Hepatocyte (in vitro differentiated cells): ENCODE measurements at places on chromosomes 2 and 18. TPM values are rescaled to one million over a fixed set of nuclear protein-coding genes. Genes with fewer than 3 reads are reported as not detected.

DNA sequence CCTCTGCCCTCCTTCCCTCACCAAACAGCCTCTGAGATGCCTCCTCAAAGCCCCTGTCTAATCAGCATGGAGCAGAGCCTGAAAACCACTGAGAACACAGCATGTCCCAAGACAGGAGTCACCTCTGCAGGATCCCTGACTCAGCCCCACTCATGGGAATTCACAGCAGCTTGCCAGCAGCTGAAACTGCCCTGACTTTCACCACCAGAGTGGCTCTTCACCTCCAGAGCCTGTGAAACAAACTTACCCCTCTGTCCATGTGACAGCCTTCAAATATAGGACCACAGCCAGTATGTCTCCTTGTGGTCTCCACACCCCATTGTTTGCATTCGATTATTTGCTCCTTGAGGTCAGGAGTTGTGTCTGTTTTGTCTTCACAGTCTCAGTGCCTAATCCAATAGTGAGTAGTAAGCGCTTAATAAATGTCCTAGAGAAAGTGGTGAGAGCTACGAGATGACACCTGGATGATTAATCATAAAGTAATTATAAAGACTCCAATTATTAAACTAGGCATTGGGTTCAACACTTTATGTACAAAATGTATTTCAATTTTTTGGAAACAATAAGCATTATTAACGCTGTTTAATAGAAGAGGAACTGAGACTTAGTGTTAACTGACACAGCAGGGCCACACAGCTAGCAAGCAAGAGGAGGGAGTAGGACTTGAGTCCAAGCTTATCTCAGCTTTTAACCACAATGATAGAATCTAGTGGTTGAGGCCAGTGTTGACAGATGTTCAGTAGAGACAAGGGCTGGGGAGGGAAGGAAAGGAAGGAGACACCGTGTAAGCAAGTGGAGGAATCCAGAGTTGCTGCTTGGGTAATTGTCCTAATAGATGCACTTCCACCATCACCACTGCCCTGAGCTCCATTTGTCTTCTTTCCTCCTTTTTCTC, 358.7 kb upstream of the TNP1 start:
- H3K4me1 ChIP-seq, result no peaks in the 10 kb centered on the region
- DNase-seq, result no peak
- no peak overlapping the region for H3K27ac ChIP-seq
- H3K27me3 ChIP-seq, result no peaks in the 10 kb centered on the region
- H3K36me3 ChIP-seq, result no peaks in the 10 kb centered on the region

Gene CCDC74A
- 9.4 and 10.6 TPM in 2 replicates for total RNA-seq

Gene SIX3
- not detected in 2 replicates for total RNA-seq

Gene POU3F3
- not detected in 2 replicates for total RNA-seq

Gene RGPD4
- total RNA-seq, result not detected in 2 replicates

Gene FAP
- 44.5 and 67.8 TPM in 2 replicates for total RNA-seq

Gene REG3A
- total RNA-seq, result 1.2 and 1.6 TPM in 2 replicates
